Lung (tissue), 17 donors: ENCODE measurements at places on chromosomes 12 and 14.

DNA sequence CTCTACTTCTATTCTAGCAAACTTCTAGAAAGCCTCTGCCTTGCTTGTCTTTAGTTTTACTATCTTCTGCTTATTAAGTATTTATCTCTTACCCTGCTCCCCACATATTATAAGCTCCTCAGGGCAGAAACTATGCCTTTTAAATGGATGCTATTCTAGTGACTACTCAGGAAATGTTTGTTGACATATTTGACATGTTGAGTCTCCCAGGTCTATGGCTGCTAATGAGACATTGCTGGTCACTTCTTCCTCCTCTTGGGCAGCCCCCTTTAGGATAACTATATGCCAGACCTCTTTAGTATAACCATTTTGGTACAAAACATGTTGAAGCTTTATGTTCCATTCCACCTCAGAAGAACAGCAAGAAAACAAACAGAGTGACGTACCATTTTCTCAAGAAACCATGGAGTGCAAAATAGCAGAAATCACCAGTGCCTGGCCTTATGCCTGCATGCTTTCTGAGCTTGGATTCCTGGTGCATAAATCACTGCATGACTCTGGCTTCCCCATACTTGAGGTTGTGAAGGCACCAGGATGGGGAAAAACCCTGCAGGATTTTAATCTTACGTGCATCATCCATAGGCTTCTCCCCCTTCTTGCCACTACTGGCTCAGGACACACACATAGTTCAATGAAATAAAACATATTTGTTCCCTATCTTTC is 202.6 kb downstream of the TMX1 start:
- DNase-seq, result no peak

DNA sequence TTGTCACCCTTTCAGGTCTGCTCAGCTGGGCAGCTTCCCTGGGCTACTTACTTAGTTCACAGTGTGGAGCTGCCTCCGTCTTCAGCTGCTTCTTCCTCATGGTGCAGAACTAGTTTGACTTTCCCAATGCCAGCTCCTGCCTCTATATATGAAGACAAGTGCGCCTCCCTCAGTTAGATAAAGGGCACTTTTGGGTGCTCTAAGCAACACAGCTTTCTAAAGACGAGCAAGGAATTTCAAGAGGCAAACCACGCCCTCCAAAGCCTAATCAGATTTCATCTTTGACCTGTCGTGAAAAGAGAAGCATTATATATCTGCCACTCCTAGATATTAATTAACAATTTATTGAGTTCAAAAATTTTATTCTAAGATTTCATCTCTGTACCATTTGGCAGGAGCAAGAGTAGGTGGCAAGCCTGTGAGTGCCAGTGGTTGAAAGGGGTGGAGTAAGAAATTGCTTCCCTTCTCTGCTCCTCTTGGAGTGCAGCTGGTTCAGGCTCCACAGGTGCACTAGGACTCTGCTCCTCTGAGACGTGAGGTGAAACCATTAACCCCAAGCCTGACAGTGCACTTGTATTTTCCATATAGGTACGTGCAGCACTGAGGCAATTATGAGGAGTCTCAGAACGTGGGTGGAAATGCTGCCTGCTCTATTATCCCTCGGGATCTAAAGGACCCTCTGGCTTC is 2.1 kb upstream of the SLC11A2 start:
- DNase-seq, result peak; percentile 50

- no peak for DNase-seq
Observed at GRCh38 chr14:91155626-91156089, 41.8 kb downstream of the DGLUCY start.

DNA sequence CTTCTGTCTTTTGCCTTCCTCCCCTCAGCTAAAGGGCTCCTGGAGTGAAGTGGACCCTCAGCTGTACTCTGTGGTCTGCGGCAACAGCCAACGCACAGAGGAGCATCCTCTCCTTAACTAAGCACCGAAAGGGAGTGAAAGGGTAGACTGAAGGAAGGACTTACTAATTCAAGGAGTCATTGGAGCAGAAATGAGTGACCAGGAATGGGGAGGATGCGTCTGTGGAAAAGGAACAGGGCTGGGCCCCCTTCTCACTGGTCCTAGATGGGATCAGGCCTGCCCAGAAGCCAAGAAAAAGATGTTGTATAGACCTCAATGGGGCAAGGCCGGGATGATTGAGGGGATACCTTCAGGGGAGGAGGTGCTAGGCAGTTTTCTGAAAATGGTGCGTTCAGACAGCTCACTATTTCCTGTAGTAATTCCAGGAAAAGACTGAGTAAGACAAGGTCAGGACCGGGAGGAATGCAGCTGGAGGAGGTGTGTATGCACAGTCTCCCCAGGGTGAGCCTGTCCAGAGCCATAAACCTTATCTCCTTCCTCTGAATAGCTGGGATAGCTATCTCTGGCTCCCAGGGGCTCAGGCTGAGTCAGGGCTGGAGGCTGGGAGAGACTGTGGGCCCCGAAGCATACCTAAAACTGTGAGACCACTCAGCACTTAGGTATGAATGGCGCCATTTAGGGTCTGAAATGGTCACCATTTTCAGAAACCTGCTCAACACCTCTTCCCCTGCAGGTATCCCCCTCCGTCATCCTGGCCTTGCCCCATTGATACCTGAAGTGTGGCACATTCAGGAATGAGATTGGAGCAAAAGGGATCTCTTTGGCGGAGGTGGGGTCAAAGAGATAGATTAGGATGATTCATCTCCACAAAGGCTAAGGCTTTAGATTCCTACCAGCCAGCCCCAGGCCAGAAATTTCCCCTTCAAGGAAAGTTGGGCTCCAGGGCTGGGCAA is 20.2 kb upstream of the KRT8 start:
- no peak for DNase-seq

DNA sequence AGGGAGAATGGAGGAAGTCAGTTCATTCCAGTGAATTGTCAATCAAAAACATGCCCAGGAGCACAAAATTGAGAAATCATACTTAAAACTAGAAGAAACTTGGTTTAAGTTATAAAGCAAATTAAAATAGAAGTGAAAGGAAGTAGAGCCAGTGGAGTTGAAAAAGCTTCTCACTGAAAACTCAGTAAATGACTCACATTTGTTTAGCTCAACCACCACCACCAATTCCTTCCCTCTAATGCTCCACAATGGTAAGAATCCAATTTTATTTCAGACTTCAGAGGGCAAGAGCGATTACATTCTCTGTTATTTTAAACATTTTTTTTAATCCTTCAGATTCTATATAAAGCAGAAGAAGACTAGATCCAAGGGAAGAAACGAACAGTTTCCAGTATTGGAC is 19.4 kb downstream of the UTP20 start:
- DNase-seq, result no peak
